Muscle of arm (tissue), 14 donors: ENCODE measurements at places on chromosomes 3 and 15.

DNA sequence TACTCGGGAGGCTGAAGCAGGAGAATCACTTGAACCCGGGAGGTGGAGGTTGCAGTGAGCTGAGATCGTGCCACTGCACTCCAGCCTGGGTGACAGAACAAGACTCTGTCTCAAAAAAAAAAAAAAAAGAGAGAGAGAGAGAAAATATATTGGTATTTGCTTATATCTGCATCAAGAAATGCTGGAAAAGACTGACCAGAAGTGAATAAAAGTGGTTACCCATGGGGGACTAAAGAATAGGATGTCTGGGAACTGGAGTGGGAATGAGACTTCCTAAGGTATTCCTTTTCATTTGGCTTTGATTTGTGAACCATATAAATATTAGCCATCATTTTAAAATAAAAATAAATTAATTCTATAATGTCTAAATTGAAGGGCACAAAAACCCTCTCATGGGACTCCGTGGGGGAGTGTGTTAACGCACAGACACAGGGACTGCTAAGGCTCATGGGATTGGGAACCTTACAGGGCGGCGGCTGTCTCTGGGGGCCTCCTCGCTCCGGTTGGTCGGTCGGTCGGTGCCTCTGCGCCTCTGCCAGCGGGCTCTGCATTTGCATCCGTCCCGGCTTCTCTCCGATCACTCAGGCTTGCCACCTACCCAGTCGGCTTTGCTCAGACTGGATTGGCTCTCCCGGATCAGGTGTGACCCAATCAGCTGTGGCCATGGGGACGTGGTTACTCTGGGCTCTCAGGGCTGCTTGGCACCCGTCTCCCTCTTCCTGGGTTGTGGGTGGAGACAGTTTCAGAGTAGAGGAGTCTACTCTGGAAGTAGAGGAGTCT is 12.7 kb upstream of the TSPAN3 start:
- no peak for DNase-seq

DNA sequence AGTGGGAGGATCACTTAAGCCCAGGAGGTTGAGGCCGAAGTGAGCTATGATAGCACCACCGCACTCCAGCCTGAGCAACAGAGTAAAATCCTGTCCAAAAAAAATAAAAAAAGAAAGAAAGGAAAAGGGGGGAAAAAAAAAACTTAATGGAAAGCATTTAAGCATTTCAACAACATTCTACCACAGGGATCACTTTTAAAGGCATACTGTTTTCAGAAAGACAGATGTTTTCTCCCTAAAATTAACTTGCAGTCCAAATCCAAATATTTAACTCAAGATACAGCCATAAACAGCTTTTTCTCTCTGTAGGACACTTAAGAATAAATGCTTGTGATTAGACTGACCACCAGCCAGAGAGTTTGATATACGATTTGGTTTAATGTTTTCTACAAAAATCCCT is 141.0 kb downstream of the MAGI1 start:
- no peak for DNase-seq

- no peak for DNase-seq
Measured at GRCh38 chr3:122516846-122517360, 2.2 kb upstream of the KPNA1 start.

- DNase-seq = no peak
Measured at GRCh38 chr3:194382892-194383223, 13.3 kb upstream of the LRRC15 start.

- no peak for DNase-seq
Measured at GRCh38 chr3:32405155-32405554, 13.5 kb downstream of the CMTM7 start.

DNA sequence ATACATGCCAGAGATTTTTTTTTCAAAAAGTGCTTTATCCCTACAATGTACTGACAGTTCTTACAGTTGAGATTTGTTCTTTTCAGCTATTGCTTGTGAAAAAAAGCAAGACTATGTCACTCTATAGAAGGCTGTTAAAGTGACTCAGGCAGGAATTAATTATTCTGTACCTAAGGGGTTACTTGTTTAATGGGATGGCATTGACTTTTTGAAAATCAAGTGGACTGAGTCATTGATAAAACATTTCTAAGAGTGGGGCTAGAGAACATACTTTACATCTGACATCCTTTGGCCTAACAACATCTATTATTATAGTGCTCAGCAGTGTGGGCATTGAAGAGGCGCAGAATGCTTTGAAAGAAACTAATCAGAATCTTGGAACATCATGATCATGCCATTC is 34.3 kb downstream of the INTS14 start:
- DNase-seq = no peak

DNA sequence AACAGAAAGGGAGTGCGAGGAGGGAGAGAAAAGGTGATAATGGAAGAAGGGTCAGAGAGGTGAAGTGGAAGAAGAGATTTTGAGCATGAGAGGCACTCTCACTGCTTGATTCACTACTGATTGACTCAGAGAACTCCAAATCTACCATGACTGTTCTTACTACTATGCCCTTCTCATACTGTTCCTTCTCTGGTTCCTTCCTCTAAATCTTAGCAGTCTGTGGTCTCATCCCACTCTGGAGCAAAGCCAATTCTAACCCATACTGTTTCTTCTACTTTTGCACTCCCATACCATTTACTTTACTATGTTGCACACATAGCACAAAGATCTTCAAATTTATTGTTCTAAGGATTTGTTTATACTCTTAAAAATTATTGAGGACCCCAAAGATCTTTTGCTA is 100.8 kb downstream of the DTWD1 start:
- DNase-seq = no peak

GRCh38 chr3:73563896-73564582 is 60.7 kb downstream of the PDZRN3 start:
- DNase-seq = no peak
